ENCODE measurements at places on chromosomes 11 and 22.

DNA sequence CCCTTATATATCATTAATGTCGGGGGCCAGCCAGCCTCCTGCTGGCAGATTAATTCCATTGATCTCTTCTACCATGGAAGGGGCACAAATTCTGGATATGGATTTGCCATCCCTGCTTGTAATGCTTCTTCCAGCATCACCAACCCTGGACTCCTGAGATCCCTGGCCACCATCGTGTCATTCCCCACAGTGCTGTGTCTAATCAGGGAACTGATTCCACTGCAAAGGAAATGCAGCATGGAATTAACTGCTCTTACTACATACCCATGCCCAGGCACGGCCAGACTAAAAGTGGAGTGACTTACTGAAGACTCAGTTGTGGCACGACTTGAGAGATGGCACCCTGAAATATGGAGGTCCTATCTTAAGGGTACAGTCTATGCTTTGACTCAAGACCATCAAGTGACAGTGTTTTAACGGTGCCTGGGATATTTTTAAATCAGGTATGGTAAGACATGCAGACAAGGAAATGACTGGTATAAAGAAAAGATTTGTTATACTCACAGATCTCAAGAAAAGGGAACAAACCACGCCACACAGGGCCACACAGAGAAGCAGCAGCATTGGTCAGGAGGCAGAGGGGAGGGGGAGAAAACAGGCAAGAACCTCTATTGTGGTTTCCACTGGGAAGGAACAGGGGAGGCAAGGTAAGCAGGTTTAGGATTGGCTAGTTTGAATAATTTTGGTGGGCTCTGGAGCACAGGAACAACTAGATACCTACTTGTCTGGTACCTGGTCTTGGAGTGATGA, 65.1 kb downstream of the IGLL5 start:
- no peak for DNase-seq

GRCh38 chr11:3011891-3012885, 20.1 kb upstream of the NAP1L4 start:
- DNase-seq, result no peak

GRCh38 chr11:45818961-45819605, 14.1 kb downstream of the SLC35C1 start:
- DNase-seq, result no peak

DNA sequence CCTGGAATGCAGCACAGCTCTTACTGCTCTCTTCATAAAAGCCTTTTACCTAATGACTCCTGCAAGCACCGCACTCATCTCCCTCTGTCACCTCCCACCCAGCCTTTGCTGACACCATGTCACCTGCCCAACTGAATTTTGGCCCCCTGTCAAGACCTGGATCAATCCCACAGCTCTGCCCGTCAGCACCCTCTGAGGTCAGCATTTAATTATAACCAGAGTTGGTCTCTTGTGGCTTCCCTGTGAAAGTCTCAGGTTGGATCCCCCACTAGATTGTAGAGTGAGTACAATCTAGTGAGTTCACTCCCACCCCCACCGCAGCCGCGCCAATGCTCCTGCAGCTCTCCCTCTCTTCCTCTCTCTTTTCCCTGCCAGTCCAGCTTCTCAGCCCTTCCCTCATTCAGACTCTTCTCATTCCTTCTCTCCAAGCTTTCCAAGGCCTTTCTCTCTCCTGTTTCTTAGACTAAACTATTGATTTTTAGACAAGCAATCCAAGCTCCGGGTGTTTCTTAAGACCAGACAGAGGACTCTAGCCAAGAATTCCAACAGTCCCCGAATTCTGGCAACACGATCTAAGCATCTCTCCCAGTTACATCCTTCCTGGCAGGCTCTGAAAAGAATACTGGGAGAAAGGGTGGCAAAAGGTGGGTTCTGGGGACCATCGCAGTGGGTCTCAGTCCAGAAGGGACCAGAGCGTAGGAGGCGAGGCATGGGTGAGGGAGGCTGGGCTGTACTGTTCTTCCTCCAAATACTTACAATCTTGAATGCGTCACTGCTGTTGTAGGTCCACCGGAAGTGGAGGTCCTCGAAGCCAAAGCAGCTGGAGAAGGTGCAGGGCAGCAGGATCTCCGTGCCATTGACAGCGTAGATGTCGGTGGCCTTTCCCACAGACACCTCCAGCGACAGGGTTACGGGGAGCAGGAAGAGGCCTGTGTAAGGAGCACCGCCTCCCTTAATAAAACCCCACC, 8.0 kb downstream of the SCN4B start:
- DNase-seq, result no peak

DNA sequence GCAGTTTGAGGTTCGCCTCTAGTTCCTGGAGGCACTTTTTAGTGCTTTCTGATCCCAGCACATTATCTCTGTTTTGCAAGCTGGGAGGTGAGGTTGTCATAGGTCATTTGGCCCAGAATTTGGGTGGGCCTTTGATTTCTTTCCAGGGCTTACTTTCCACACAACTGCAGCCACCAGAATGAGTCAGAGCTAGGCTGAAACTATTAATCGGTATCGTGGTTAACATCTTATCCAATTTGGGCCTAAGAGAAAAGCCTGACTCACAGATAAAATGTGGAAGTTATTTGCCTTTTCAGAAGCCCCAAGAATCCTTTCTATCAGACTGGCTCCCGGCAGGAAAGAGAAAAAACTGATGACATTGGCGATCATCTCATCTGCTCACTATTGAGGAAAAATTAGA, 166.4 kb downstream of the KIRREL3 start:
- DNase-seq, result no peak

DNA sequence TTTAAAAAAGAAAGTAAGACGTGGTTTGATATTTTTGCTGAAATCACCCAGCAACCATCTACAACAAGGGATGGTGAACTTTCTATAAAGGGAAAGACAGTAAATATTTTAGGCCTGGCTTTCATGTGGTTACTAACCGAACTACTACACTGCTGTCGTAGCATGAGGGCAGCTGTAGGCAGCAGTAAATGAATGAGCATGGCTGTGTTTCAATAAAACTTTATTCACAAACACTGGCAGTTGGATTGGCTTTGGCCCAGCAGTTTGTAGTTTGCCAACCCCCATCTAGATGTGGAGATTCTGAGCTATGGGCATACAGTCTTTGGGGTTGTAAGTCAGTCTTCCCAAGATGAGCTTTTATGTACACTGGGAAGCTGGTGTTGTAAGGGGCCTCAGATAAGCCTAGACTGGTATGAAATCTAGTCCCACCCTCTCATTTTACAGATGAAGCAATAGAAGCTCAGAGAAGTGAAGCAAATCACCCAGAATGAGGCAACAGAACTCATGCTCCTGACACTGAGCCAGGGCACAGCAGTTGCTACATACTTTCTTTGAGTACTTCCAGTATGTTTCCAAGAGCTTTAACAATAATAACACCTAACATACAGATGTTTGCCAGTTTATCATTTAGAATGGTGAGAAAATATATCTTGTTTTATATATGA, 204.4 kb downstream of the ADAMTS15 start:
- DNase-seq, result no peak

GRCh38 chr11:35994421-35994820, 50.6 kb downstream of the LDLRAD3 start:
- DNase-seq, result no peak

All from nucleus accumbens (tissue), 56 donors.